Left ventricle myocardium inferior (tissue), 1 donor: ENCODE measurements at places on chromosomes 6 and 20.
A peak's percentile ranks its signal among the peaks of the same experiment; 100 is the strongest.

- no peaks in the 10 kb centered on the region for H3K27me3 ChIP-seq
- H3K4me3 ChIP-seq: no peak overlapping the region
- H3K4me1 ChIP-seq: peaks cover 15% of the 10 kb centered on the region
- DNase-seq: no peak
Measured at GRCh38 chr20:10562899-10563298, 110.9 kb downstream of the JAG1 start.

DNA sequence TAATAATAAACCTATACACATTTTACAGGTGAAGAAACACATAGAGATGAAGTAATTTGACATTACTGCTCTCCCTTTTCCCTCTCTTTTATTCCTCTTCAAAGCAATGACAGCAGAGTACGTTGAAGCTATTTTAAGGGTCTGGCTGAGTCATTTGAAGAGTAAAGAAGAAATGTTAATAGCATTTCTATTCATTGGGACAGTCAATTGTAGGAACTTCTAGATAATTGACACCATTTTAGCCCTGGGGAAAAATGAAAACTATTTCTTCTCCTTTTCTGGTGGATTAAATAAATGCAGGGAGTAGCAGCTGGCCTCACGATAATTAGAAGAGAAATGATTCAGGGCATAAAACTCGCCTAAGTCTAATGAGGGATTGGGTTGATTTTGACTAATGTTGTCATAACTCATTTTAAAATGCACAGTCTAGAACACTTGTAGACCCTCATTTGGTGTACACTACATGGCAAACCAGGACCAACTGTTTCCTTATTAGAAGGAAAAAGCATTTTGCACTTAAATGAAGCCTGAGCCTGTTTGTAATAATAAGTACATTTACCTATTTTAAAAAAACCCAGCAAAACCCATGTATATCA is 48.1 kb downstream of the RIPOR2 start:
- no peak overlapping the region for H3K27ac ChIP-seq
- no peaks in the 10 kb centered on the region for H3K27me3 ChIP-seq
- no peak for DNase-seq
- no peaks in the 10 kb centered on the region for H3K4me1 ChIP-seq
- no peak overlapping the region for H3K4me3 ChIP-seq

GRCh38 chr20:3935295-3935955 is 46.2 kb downstream of the PANK2 start:
- H3K27ac ChIP-seq: peak overlapping the region; percentile 81
- DNase-seq: peak; percentile 59
- H3K4me1 ChIP-seq: peaks cover 56% of the 10 kb centered on the region
- H3K36me3 ChIP-seq: peaks cover 16% of the 10 kb centered on the region

DNA sequence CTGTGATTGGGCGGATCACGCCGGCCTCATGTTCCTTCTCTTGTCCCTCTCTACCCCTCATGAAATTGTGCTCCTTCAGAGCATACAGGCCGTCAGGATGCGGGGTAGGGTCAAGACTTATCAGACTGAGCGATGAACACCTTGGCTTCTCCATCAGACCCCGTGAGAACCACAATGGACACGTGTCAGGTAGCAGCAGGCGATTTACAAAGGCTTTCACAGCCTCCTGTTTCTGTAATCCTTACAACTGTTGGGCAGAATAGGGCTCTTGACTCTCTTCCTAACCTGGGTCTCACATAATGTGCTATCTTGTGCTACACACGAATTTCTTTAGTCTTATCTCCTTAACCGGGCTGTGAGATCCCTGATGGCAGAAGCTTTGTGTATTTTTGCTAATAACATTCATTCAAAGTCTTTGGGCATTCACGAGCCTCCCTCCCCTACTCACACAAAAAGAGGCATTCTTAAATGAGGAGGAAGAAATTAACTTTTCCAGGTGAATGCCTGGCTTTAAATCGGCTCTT is 122.9 kb upstream of the SLC22A23 start:
- no peaks in the 10 kb centered on the region for H3K4me1 ChIP-seq
- H3K4me3 ChIP-seq: no peak overlapping the region
- H3K27ac ChIP-seq: no peak overlapping the region
- DNase-seq: no peak
- H3K27me3 ChIP-seq: peaks cover 38% of the 10 kb centered on the region
